ENCODE measurements at places on chromosomes 5 and 9.

DNA sequence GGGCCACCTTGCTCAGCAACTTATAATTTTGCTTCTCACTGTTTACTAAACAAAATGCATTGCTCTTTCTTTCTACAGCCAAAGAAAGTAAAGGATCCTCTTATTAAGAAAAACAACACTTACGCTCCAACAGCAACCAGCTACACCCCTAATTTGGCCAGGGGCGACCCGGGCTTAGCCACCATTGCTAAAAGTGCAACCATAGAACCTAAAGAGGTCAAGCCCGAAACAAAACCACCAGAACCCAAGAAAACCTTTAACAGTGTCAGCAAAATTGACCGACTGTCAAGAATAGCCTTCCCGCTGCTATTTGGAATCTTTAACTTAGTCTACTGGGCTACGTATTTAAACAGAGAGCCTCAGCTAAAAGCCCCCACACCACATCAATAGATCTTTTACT, 49.1 kb downstream of the GABRA1 start:
- no peak for DNase-seq

DNA sequence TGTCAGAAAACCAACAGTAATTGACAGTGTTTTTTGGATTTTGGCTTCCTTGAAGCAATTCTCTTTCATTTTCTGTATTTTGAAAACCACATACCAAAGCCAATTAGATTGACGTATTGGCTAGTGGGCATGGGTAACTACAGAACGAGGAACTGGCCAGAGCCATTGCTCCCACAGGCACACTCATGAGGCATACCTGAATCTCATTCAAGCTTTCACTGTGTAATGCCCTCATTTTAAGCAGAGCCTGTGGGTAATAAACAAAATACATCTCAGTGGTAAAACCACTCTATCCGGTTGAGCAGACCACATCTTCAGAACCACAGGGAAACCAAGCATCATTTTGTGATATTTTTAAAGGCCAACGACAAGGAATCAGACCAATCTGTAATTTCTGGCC, 394.1 kb downstream of the ZNF608 start:
- DNase-seq = no peak

- no peak for DNase-seq
Observed at GRCh38 chr5:73619606-73620333, 6.2 kb upstream of the ARHGEF28 start.

- no peak for DNase-seq
Observed at GRCh38 chr9:101311758-101312420, 72.9 kb downstream of the BAAT start.

- DNase-seq = no peak
Observed at GRCh38 chr5:158537366-158537765, 562.4 kb downstream of the EBF1 start.

Data from caudate nucleus (tissue), 63 donors.